GM23338 (cell line): ENCODE measurements at places on chromosomes 6 and 20.
A peak's percentile ranks its signal among the peaks of the same experiment; 100 is the strongest.

DNA sequence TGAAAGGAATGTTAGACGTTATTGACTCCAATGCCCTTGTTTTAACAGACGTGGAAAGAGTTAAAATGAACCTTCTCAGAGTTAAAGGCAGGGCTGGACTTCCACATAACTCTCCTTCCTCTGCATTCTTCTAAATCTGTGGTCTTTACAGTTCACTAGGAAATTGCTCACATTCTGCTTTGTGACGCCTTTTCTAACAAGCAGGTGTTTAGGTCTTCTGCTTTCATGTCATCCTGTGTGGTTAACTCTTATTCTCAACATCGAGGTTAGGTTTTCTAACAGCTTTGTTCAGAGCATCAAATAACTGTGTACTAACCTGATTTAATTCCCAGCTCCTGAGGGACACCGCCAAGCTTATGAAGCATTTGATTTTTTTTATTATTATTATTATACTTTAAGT lies 81.3 kb upstream of the NT5E start:
- H3K36me3 ChIP-seq, result no peaks in the 10 kb centered on the region
- no peaks in the 10 kb centered on the region for H3K27me3 ChIP-seq
- H3K4me1 ChIP-seq, result no peaks in the 10 kb centered on the region
- H3K27ac ChIP-seq, result no peak overlapping the region

DNA sequence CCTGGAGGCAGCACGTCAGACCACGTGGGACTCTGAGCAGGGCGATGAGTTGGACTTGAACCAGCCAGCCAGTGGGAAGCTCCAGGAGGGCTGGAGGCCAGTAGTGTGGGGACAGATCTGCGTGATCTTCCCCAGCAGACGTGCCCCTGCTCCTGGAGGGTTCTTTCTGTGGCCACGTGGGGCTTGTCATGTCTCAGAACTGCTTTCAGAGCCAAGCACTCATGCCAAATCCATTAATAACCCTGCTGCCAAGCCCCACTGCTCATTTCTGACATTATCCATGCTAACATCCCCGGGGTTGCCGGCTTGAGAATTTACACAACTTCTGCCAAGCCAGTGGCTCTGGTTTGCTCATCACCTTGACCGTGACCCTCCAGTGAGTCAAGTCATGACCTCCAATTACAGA lies 38.3 kb downstream of the SIRPA start:
- H3K27me3 ChIP-seq, result no peaks in the 10 kb centered on the region
- H3K36me3 ChIP-seq, result no peaks in the 10 kb centered on the region
- H3K4me3 ChIP-seq, result no peak overlapping the region
- DNase-seq, result no peak
- H3K27ac ChIP-seq, result no peak overlapping the region
- 0 out of 2 replicates have a peak, but pooled peaks cover under 1% of the 10 kb centered on the region for H3K4me1 ChIP-seq

DNA sequence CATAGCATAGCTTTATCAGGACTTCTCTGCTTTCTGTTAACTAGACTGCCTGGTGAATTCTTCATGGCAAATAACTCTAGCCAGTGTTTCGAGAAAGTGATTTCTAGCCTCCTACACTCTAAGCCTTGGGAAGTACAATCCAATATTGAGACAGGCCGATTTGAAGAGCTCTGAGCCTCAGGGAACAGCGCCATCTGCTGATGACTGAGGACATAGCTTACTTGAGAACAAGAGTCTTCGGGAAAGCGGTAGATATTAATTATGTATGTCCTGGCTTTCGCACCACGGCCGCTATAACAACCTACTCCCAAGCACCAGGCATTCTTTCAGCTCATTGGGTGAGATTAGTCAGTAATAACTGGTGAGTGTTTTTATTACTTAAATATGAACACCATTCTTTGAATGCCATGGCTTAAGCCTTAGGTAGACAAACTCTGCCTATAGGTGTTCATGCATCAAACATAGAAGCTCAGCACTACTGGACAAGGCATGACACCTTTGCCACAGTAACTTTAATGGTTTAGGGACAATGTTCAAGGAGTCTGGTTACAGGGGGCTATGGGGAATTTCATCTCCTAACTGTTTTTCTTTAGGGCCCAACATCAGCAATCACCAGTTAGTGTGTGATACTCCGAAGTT lies 518.6 kb downstream of the BMP2 start:
- no peak overlapping the region for H3K27ac ChIP-seq
- no peaks in the 10 kb centered on the region for H3K4me1 ChIP-seq
- DNase-seq, result peak; percentile 87

GRCh38 chr6:103002282-103002681 lies 1608.8 kb downstream of the GRIK2 start:
- DNase-seq, result no peak
- H3K4me3 ChIP-seq, result no peak overlapping the region
- no peaks in the 10 kb centered on the region for H3K27me3 ChIP-seq
- H3K4me1 ChIP-seq, result peaks cover 6% of the 10 kb centered on the region

DNA sequence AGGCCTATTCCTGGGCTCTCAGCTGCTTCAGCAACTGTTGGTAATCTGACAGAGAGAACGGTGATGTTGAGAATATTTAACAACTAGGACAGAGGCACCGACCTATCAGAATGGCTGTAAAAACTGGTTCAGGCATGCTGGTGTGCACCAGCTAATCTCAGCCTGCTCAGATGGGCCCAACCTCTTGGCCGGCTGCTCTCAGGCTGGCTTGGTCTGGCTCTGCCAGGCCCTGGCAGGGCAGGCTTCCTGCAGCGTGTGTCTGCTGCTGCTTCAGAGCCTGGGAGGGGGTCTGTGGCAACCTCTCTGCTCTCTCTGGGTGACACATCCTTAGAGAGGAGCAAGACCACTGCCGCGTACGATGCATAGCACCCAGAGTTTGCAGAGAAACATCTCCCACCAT lies 4.8 kb downstream of the SLC2A12 start:
- no peak for DNase-seq
- no peaks in the 10 kb centered on the region for H3K27me3 ChIP-seq
- no peak overlapping the region for H3K4me3 ChIP-seq
- H3K36me3 ChIP-seq, result no peaks in the 10 kb centered on the region

DNA sequence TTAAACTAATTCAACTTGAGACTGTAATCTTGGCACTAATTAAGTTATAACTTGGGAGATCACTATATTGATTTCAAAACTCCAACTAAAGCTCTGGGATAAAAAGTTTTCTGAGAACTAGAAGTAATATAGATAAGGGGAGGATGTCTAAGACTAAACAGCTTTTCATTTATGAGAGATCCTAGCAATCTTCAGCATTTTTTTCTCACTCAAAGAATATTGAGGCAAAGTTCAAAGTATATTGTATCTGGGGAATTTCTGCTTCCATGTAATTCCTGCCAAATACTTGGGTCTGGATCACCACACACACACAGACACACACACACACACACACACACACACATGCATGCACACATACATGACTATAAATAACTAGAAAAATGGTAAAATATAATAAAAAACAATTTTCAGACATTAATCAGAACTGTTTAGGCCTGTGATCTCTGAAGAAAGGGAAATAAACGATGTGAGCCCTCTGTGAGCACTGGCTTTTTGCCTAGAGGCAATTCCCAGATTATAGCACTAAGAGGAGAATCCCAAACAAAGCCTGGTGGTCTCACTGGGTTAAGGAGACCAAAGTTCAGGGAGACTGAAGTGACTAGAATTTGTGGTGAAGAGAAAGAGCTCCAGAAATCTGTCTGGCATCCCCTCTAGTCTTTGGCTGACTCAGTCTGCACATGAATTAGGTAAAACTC lies 92.8 kb downstream of the ADAT2 start:
- no peak for DNase-seq
- no peaks in the 10 kb centered on the region for H3K27me3 ChIP-seq
- H3K4me3 ChIP-seq, result no peak overlapping the region
- no peaks in the 10 kb centered on the region for H3K36me3 ChIP-seq
- H3K4me1 ChIP-seq, result no peaks in the 10 kb centered on the region
- no peak overlapping the region for H3K27ac ChIP-seq

GRCh38 chr6:155319902-155320301 lies 5.6 kb upstream of the TFB1M start:
- no peaks in the 10 kb centered on the region; the same call in 1 of the 2 replicates for H3K4me1 ChIP-seq
- no peaks in the 10 kb centered on the region for H3K27me3 ChIP-seq
- no peak overlapping the region for H3K4me3 ChIP-seq
- no peak for DNase-seq

DNA sequence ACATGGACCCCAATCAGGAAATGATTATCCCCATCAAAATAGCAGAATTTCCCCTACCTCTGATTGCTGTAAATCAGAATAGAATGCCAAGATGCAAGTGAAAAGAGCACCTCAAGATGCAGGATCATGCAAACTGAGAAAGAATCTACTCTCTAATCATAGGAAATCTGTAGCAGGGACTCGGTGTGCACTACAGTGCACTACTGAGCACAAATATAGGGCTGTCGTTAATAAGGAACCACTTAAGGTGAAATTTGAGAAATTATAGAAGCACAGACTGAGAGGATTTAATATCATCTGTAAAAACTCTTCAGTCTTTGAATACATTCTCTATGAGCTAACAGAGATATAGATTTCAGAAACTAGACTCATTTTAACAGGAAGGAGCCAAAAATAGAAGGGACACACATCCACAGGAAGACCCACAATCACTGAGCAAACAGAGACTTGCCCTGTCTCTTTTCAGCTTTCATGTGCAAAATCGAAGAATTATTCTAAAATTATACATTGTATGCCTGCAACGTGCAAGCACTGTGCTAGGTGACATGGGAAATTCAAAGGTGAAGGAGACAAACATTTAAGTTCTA lies 278.3 kb downstream of the HIVEP2 start:
- no peak for DNase-seq
- H3K4me3 ChIP-seq, result no peak overlapping the region
- peaks cover 16% of the 10 kb centered on the region for H3K36me3 ChIP-seq
- H3K27me3 ChIP-seq, result no peaks in the 10 kb centered on the region

DNA sequence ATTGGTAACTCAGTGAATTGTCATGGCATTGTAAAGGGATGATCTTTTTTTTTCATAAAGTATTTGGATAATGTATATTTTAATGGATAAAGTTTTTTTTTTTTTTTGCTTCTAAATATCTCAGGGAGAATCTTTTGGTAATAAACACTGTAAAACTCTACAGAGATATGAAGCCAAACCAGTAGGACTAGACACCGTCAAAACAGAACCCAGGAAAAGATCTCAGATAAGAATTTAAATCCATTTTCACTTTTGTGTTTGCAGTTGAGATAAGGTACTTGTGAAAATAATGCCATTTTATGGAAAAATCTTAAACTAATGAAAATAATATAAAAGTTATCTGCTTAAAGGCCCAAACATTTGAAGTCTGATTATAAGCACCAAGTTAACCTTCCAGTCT lies 27.0 kb downstream of the FAM83B start:
- no peak for DNase-seq
- no peak overlapping the region for H3K4me3 ChIP-seq
- no peak overlapping the region for H3K27ac ChIP-seq

DNA sequence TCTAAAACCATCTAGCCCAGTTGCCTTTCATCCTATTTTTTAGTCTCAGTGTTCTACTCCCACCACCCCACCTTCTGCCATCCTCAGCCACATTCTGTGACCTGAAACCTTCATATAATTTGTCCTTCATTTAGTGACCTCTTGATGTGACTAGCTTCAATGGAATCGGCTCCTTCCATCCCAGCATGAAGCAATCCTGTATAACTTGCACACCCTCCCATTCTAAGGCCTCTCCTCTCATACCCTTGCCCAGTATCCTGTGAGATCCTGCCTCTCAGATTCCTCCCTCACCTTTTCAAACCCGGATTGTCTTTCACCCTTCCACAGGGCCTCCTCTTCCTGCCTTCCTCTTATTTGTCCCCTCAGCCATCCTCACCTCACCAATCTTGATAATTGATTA lies 3.1 kb downstream of the ZNF76 start:
- no peak overlapping the region for H3K4me3 ChIP-seq
- H3K4me1 ChIP-seq, result peaks cover 8% of the 10 kb centered on the region; the same call in 1 of the 2 replicates
- H3K27me3 ChIP-seq, result no peaks in the 10 kb centered on the region

GRCh38 chr6:166336847-166337246 lies 5.5 kb downstream of the SFT2D1 start:
- no peak overlapping the region for H3K27ac ChIP-seq
- peaks cover 28% of the 10 kb centered on the region for H3K4me1 ChIP-seq
- H3K27me3 ChIP-seq, result no peaks in the 10 kb centered on the region
- H3K4me3 ChIP-seq, result no peak overlapping the region
- H3K36me3 ChIP-seq, result no peaks in the 10 kb centered on the region

GRCh38 chr6:63149730-63150129 lies 61.5 kb upstream of the FKBP1C start:
- no peak overlapping the region for H3K27ac ChIP-seq
- no peak for DNase-seq
- peaks cover 7% of the 10 kb centered on the region; the same call in 1 of the 2 replicates for H3K4me1 ChIP-seq
- H3K36me3 ChIP-seq, result no peaks in the 10 kb centered on the region
- H3K4me3 ChIP-seq, result no peak overlapping the region
- no peaks in the 10 kb centered on the region for H3K27me3 ChIP-seq

DNA sequence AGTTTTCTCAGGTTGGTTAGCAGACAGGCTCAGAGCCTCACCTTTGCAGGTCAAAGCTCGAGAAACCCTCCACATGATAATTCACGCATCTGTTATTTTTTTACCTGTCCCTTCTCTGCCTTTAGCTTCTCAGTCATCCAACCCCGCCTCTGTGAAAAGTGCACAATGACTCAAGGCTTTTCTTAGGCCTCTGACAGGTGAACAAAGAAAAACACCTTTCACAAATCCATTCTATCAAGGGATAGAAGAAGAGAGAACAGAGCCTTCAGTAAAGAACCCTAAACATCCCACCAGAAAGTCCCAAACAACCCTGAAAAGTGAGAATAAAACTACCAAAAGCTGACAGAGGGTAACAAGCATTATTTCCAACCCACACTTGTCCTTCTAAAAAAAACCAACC lies 178.2 kb downstream of the GJA10 start:
- H3K4me3 ChIP-seq, result no peak overlapping the region
- no peak for DNase-seq
- H3K27ac ChIP-seq, result no peak overlapping the region
- no peaks in the 10 kb centered on the region for H3K27me3 ChIP-seq
- peaks cover 8% of the 10 kb centered on the region for H3K4me1 ChIP-seq
- H3K36me3 ChIP-seq, result no peaks in the 10 kb centered on the region

GRCh38 chr6:148973538-148974208 lies 226.8 kb downstream of the UST start:
- no peaks in the 10 kb centered on the region for H3K27me3 ChIP-seq
- peak; percentile 68 for DNase-seq
- no peak overlapping the region for H3K27ac ChIP-seq
- H3K4me1 ChIP-seq, result peaks cover 36% of the 10 kb centered on the region
- no peak overlapping the region for H3K4me3 ChIP-seq
- H3K36me3 ChIP-seq, result peaks cover 3% of the 10 kb centered on the region; the same call in 1 of the 2 replicates

GRCh38 chr6:38708496-38708895 lies 5.6 kb upstream of the GLO1 start:
- no peak overlapping the region for H3K27ac ChIP-seq
- no peaks in the 10 kb centered on the region for H3K4me1 ChIP-seq
- DNase-seq, result no peak
- H3K27me3 ChIP-seq, result peaks cover 6% of the 10 kb centered on the region

DNA sequence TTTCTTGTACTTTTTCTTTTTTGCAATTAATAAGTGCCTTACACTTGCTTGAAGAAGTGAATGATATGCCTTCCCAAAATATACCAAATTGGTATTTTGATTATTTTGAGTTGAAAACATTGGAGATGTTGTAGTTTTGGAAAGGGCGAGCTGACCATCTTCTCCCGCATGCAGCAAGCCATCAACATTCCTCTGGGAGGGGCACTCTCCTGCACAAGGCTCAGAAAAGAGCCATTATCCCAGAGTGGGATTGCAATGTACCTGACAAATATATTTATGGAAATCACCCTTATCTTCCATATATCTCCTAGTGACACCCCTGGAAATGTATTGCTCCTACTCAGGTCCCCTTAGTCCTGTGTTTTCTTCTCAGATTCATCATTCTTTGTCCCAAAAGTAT lies 22.8 kb upstream of the PNRC1 start:
- peak; percentile 40 for DNase-seq
- no peaks in the 10 kb centered on the region for H3K27me3 ChIP-seq
- no peak overlapping the region for H3K27ac ChIP-seq
- no peak overlapping the region for H3K4me3 ChIP-seq
